ENCODE measurements at places on chromosomes 7 and 10.

DNA sequence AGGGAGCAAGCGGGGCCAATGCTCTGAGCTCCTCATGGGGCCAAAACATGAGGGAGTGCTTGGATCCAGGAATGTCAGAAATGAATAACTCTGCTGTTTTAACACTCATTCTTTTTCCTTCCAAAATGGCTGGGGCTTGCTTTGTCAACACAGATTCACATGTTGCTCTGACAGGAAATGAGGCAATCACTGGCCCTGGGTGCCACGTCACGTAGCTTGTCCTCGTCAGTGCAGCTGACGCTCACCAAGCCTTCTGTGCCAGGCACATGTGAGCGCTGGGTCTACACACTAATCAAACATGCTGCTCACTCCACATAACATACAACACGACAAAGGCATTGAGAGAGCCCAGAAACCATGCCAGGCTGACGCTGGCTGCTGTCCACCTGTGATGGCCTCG is 198.9 kb downstream of the WDR37 start:
- no peak for DNase-seq

- peak; percentile 25 for DNase-seq
Measured at GRCh38 chr7:70698219-70698832, 433.6 kb upstream of the GALNT17 start.

GRCh38 chr7:46007990-46008643 is 87.0 kb upstream of the IGFBP3 start:
- DNase-seq, result no peak

- DNase-seq, result no peak
Measured at GRCh38 chr10:97515271-97515978, 16.7 kb downstream of the UBTD1 start.

GRCh38 chr10:90859321-90859751 is 1.5 kb upstream of the HTR7 start:
- DNase-seq, result peak; percentile 59
